GM23248 (cell line): ENCODE measurements at places on chromosomes 7 and 10. TPM values are rescaled to one million over a fixed set of nuclear protein-coding genes. Genes with fewer than 3 reads are reported as not detected.

GRCh38 chr10:71969929-71970328, 5.7 kb downstream of the CHST3 start:
- no peak for DNase-seq

DNA sequence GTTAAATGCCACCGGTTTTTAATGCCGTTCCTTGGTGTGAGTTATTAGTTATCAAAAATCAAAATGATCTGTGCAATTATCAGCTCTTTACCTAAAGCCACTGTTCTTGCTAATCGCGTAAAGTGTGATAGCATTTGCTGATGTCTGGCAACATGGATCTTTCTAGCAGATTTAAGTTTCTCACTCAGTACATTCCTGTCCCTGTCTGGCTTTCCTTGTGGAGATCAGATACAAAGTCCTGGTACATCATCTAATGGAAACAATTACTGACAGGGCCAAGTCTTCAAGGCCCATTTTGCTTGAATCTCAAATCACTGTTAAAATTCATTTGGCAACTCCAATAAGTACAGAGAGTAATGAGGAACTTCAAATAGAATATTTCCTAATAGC, 755.7 kb downstream of the AUTS2 start:
- DNase-seq, result no peak

The CDNF gene
- total RNA-seq, result 0.32 and 1.0 TPM in 2 replicates

- no peak for DNase-seq
Observed at GRCh38 chr7:158420591-158421340, 166.9 kb downstream of the PTPRN2 start.

- DNase-seq, result no peak
Observed at GRCh38 chr10:24393201-24393600, 184.3 kb downstream of the KIAA1217 start.

GRCh38 chr7:2120251-2120660, 112.5 kb downstream of the MAD1L1 start:
- DNase-seq, result no peak

The OR2A7 gene
- total RNA-seq, result 1.1 TPM in 1 of 2 replicates, not detected in the other

DNA sequence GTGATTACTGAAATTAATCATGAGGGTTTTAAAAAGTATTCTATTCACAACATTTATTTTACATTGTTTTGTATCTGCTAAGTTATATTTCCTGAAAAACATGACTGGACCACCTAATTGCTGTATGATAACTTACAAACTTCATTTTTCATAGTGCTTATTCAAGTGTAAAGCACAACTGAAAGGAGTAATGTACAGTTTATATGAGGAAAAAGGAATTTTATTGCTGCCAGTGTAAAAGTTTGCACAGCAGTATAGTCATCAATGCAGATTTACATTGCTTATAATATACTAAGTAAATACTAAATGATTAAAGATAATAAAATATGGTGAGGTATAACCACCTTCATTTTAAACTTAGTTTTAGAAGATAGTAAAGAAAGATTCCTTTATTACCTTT, 4.0 kb downstream of the PTEN start:
- no peak for DNase-seq
